Naive thymus-derived CD4-positive, alpha-beta T cell (primary cell): ENCODE measurements at places on chromosomes 6 and 20. TPM values are rescaled to one million over a fixed set of nuclear protein-coding genes. Genes with fewer than 3 reads are reported as not detected.
A peak's percentile ranks its signal among the peaks of the same experiment; 100 is the strongest.

C6orf15 gene
- total RNA-seq = not detected

HLA-DQB2 gene
- total RNA-seq = 1.8 TPM

POU3F2 gene
- total RNA-seq = not detected in 2 replicates

TEAD3 gene
- total RNA-seq = not detected

REV3L gene
- total RNA-seq = 28.0 TPM

RNF182 gene
- total RNA-seq = not detected

GRCh38 chr20:16498526-16499253 lies 74.6 kb downstream of the KIF16B start:
- no peak overlapping the region for H3K4me3 ChIP-seq
- no peak for DNase-seq
- H3K27me3 ChIP-seq = no peaks in the 10 kb centered on the region
- no peak overlapping the region for H3K27ac ChIP-seq
- peaks cover under 1% of the 10 kb centered on the region for H3K36me3 ChIP-seq

DNA sequence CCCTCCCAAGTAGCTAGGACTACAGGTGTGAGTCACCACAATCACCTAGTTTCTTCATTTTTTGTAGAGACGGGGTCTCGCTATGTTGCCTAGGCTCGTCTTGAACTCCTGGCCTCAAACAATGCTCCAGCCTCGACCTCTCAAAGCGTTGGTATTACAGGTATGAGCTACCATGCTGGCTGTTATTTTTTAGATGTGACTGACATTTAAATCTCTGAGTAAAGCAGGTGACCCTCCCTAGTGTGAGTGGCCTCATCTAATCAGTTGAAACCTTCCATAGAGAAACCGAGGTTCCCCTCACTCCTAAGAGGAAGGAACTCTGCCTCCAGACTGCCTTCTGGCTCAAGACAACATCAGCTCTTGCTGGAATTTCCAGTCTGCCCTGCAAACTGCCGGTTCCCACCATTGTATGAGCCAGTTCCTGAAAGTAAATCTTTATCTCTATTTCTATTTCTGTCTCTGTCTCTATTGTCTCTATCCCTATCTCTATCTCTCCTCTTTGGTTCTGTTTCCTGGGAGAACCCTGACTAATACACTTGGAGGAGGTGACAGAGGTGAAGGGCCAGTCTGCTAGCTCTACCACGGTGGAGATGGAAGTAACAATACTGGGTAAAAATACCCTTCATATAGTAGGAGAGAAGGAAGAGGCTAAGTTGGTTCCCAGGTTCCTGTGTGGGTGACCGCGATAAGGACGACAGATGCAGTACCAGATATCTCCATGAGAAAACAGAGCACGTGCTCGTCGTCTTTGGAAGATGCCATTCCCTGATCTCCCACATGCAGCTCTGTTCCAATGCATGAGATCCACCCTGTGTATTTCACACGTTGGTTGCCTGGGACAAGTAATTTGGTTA lies 81.0 kb downstream of the MYB start:
- no peaks in the 10 kb centered on the region for H3K36me3 ChIP-seq
- no peak overlapping the region for H3K27ac ChIP-seq
- H3K4me1 ChIP-seq = no peaks in the 10 kb centered on the region
- H3K27me3 ChIP-seq = no peaks in the 10 kb centered on the region
- DNase-seq = no peak
- no peak overlapping the region for H3K4me3 ChIP-seq

DNA sequence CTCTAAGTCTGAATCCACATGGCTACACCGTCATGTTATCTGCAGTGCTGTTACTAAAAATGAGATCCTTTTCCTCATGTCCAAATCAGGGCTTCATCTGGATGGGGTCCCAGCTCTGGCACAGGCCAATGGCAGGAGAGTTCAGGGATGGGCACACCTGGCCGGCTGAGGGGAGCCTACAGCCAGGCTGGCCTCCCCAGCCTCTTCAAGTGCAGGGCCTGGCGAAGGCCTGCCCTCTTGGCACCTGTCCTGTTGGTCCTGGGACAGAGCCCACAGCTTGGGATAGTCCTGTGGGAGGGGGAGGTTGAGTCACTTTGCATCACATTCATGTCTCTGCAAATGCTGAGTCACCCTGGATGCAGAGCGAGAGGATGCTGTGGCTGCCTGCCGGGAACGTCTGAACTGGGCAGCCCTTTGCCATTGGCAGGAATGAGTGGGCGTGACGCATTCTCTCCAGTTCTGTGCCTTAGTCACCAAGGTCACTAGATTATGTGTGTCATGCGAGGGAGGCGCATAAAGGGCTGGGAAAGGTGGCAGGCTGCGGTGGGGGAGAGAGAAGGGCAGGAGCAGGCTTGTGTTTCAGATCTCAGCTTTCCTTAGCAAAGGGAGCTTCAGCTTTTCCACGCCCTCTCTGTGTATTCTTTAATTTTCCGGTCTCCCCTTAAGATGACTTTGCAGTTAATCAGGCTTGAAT lies 223.2 kb upstream of the ECI2 start:
- no peak overlapping the region for H3K4me3 ChIP-seq
- no peaks in the 10 kb centered on the region for H3K4me1 ChIP-seq
- no peaks in the 10 kb centered on the region for H3K36me3 ChIP-seq
- DNase-seq = no peak

DNA sequence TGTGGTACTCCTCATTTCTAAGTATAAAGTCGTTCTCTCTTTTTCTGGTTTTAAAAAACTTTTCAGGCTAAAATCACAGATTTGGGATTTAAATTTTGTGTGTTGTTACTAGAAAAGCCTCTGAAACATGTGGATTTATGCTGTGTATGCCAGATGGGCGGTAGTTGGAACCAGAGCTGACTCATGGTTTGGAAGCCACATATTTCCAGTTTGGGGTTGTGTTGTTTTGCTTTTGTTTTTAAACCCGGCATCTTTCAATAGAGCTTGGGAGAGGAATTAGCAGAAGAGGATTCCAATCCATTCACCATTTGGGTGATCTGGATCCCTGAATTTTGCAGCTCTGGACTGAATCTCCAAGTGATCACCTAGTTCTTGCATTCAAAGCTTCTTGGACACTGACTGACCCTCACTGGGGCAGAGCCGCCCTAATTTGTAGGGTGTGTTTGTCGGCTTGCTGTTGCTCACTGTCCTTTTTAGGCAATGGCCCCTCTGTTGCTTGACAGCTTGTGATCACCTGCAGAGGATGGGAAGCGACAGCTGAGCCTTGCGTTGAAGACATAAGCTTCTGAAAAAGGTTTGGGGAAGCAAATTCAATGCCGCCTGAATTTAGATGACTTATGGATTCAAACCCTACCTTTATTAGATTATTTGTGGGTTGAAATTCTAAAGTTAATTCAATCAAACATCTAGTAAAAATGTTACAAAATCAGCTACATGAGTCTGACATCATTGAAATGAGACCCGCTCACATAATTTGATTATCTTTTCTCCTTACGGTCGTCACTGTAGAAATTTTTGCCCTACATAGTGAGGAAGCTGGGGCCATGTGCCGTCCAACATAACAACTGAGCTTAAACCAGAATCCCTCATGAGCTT lies 79.9 kb upstream of the CD83 start:
- DNase-seq = no peak
- H3K4me1 ChIP-seq = no peaks in the 10 kb centered on the region
- H3K27me3 ChIP-seq = peaks cover 4% of the 10 kb centered on the region
- H3K4me3 ChIP-seq = no peak overlapping the region
- no peak overlapping the region for H3K27ac ChIP-seq

DNA sequence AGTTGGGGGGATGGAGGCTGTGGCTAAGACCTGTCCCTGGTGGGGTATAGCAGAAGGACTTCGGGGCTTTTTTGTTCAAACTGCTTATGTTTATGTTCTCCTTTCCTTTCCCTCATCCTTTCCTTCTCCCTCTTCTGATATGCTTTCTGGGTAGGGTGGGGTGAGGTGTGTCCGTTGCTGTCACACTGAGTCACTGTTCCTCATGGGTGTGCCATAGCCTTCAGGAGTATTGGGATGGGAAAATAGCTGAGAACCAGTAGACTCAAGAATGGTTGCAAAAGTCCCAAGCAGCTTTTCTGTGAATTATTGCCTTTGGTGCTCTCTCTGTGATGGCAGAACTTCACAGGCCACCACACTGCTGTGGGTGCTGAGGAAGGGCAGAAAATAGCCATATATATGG lies 39.6 kb downstream of the TPD52L1 start:
- no peak overlapping the region for H3K27ac ChIP-seq
- no peaks in the 10 kb centered on the region for H3K36me3 ChIP-seq
- no peak overlapping the region for H3K4me3 ChIP-seq
- H3K4me1 ChIP-seq = no peaks in the 10 kb centered on the region
- H3K27me3 ChIP-seq = no peaks in the 10 kb centered on the region

- no peaks in the 10 kb centered on the region for H3K36me3 ChIP-seq
- peak overlapping the region; percentile 16 for H3K27ac ChIP-seq
- peaks cover 61% of the 10 kb centered on the region for H3K4me1 ChIP-seq
- H3K27me3 ChIP-seq = no peaks in the 10 kb centered on the region
These were observed 8.2 kb upstream of the CCDC167 start for GRCh38 chr6:37507690-37508421.

- peaks cover 4% of the 10 kb centered on the region for H3K27me3 ChIP-seq
- no peak overlapping the region for H3K27ac ChIP-seq
- H3K4me1 ChIP-seq = no peaks in the 10 kb centered on the region
- DNase-seq = no peak
- no peaks in the 10 kb centered on the region for H3K36me3 ChIP-seq
These were observed 15.1 kb upstream of the FOXC1 start for GRCh38 chr6:1594445-1595200.

DNA sequence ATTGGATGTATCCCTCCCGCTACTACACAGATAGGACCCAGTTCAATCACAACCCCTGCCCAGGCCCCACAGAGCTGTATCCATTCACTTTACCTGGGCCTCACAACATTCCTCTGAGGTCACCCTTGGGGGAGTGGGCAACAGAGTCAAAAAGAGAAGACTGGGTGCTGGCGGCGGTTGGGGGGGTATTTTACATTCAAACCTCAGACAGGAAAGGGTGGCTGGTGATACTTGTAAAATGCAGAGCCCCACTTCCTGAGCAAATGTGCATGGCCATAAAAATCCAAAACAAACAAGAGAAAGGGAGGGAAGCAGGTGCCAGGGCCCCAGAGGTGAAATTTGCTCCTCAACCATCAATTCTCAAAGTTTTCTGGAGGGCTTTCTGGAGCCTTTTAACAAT lies 3.5 kb downstream of the LRFN2 start:
- no peak overlapping the region for H3K27ac ChIP-seq
- H3K36me3 ChIP-seq = no peaks in the 10 kb centered on the region
- no peak overlapping the region for H3K4me3 ChIP-seq
- no peaks in the 10 kb centered on the region for H3K27me3 ChIP-seq
- H3K4me1 ChIP-seq = peaks cover 10% of the 10 kb centered on the region

DNA sequence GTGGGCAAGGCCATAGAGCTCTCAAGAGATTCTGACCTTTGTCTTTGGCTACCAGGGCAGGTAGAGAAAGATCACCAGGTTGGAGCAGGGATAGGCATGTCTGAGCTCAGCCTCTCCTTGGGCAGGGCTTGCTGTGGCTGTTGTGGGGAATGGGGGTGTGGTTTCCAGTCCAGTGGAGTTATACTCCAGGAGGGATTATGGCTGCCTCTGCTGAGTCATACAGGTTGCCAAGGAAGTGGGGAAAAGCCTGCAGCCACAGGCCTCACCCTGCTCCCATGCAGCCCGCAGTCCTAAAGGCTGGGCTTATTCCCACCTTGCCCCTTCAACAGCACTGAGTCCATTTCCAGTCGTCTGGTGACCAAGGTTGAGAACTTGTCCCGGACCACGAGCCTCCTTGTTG lies 21.9 kb downstream of the MEP1A start:
- H3K36me3 ChIP-seq = no peaks in the 10 kb centered on the region
- no peak overlapping the region for H3K27ac ChIP-seq
- H3K27me3 ChIP-seq = no peaks in the 10 kb centered on the region

- no peak overlapping the region for H3K27ac ChIP-seq
- no peaks in the 10 kb centered on the region for H3K4me1 ChIP-seq
- no peaks in the 10 kb centered on the region for H3K27me3 ChIP-seq
These were observed 253.4 kb downstream of the EPHA7 start for GRCh38 chr6:93165850-93166430.

GRCh38 chr6:139531148-139532115 lies 157.0 kb upstream of the CITED2 start:
- H3K4me1 ChIP-seq = peaks cover 43% of the 10 kb centered on the region
- H3K4me3 ChIP-seq = peak overlapping the region; percentile 2
- no peak for DNase-seq
- no peaks in the 10 kb centered on the region for H3K27me3 ChIP-seq
- H3K27ac ChIP-seq = no peak overlapping the region
- H3K36me3 ChIP-seq = no peaks in the 10 kb centered on the region

DNA sequence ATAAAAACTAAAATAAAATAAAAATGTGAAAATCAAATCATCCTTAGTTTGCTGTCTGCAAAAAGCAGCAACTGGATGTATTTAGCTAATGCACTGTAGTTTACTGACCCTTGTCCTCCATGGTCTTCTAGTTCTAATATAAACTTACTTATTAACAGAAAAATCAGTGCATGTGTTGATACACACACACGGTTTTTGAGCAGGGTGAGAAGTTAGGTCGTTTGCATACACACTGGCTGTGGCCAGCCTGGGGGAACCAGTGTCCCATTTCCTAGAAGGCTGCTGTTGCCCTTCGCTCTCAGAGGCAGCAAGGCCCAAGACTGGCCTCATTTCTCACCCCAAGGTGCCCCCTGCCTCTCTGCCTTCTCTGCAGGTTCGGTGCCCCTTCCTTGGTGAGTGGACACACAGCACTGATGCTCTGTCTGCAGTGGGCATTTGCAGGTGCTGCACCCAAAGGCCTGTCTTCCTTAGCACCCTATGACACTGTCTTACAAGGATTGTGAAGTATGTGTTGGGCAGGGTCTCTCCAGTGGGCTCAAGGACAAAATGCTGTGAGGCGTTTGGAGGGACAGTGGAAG lies 168.5 kb downstream of the SCP2D1 start:
- no peak overlapping the region for H3K4me3 ChIP-seq
- no peak overlapping the region for H3K27ac ChIP-seq
- no peaks in the 10 kb centered on the region for H3K27me3 ChIP-seq
- H3K4me1 ChIP-seq = no peaks in the 10 kb centered on the region
- no peaks in the 10 kb centered on the region for H3K36me3 ChIP-seq

GRCh38 chr20:51480507-51481270 lies 61.8 kb downstream of the NFATC2 start:
- peak overlapping the region; percentile 8 for H3K4me3 ChIP-seq
- no peaks in the 10 kb centered on the region for H3K27me3 ChIP-seq
- H3K36me3 ChIP-seq = peaks cover 2% of the 10 kb centered on the region
- H3K4me1 ChIP-seq = peaks cover 33% of the 10 kb centered on the region

- H3K36me3 ChIP-seq = no peaks in the 10 kb centered on the region
- no peaks in the 10 kb centered on the region for H3K27me3 ChIP-seq
- no peak for DNase-seq
- H3K4me1 ChIP-seq = no peaks in the 10 kb centered on the region
- no peak overlapping the region for H3K4me3 ChIP-seq
- H3K27ac ChIP-seq = no peak overlapping the region
These were observed 272.3 kb downstream of the TENT5A start for GRCh38 chr6:81480139-81480538.

- DNase-seq = no peak
- no peak overlapping the region for H3K27ac ChIP-seq
- H3K4me1 ChIP-seq = no peaks in the 10 kb centered on the region
These were observed 108.2 kb downstream of the THBS2 start for GRCh38 chr6:169145496-169145895.

- no peak for DNase-seq
- H3K4me3 ChIP-seq = no peak overlapping the region
- no peaks in the 10 kb centered on the region for H3K27me3 ChIP-seq
- H3K36me3 ChIP-seq = no peaks in the 10 kb centered on the region
- H3K27ac ChIP-seq = no peak overlapping the region
- no peaks in the 10 kb centered on the region for H3K4me1 ChIP-seq
These were observed 77.8 kb downstream of the SYCP2L start for GRCh38 chr6:10964684-10965083.
